ENCODE measurements at places on chromosomes 3 and 15. TPM values are rescaled to one million over a fixed set of nuclear protein-coding genes. Genes with fewer than 3 reads are reported as not detected.

The HESX1 gene
- 4.8 TPM for polyA plus RNA-seq

The DUOXA1 gene
- 0.10 TPM for polyA plus RNA-seq

The SPINK8 gene
- not detected for polyA plus RNA-seq

The ATP8B4 gene
- polyA plus RNA-seq: 4.0 TPM

The GOLGA6L4 gene
- polyA plus RNA-seq: 16.3 TPM

The SLC9C1 gene
- 0.70 TPM for polyA plus RNA-seq

The SLC30A4 gene
- 12.4 TPM for polyA plus RNA-seq

The KLHL6 gene
- 1.6 TPM for polyA plus RNA-seq

The FAM107A gene
- 6.0 TPM for polyA plus RNA-seq

The MPI gene
- polyA plus RNA-seq: 49.1 TPM

The ADGRG7 gene
- not detected for polyA plus RNA-seq

The TMEM266 gene
- 0.78 TPM for polyA plus RNA-seq

The ADAMTS17 gene
- 1.5 TPM for polyA plus RNA-seq

The MIX23 gene
- polyA plus RNA-seq: 58.2 TPM

The GOLGA8Q gene
- 0.89 TPM for polyA plus RNA-seq

The ZNF385D gene
- polyA plus RNA-seq: 15.6 TPM

The GPR149 gene
- polyA plus RNA-seq: not detected

The RYR3 gene
- 5.6 TPM for polyA plus RNA-seq

The HDC gene
- 0.59 TPM for polyA plus RNA-seq

The CLDN18 gene
- 2.1 TPM for polyA plus RNA-seq

The ST8SIA2 gene
- polyA plus RNA-seq: 5.7 TPM

The LEKR1 gene
- polyA plus RNA-seq: 2.5 TPM

The CORO2B gene
- polyA plus RNA-seq: 25.1 TPM

The SKOR1 gene
- polyA plus RNA-seq: 0.24 TPM

The HIGD2B gene
- polyA plus RNA-seq: not detected

The GADL1 gene
- 4.0 TPM for polyA plus RNA-seq
